Stimulated activated CD4-positive, alpha-beta T cell treated with anti-CD3 and anti-CD28 coated beads, TNF-alpha, amount 100 ng/mL, for 1 hour (primary cell): ENCODE measurements at places on chromosomes 11 and 22.

DNA sequence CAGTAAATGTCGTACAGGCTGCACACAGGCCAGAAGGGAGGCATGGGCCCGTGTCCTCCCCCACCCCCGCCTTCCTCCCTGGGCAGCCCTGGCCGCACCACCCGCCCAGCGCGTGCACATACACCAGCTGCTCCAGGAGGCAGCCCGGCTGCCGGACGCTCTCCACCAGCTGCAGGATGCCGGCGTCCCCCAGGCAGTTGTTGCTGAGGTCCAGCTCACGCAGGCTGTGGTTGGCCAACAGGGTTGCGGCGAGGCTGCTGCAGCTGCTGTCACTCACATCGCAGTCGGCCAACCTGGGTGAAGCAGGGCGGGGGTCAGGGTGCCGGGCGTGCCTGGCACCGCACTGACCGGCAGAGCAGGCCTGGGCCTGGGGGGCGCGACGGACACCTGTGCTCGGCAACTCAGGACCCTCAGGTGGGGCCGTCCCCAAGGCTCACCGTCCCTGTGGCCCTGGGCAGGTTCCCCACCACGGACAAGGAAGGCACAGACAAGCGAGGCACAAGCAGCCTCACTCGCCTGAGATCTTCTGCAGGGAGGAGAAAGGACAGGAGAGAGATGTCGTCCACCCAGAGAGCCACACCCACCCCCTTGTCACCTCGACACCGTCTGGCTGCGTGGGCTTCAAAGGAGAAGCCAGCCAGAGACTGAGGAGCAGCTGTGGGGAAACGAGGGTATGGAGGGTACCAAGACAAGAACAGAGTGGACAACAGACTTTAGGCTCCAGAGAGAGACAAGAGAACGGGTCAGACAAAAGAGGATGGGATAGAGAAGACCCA lies 12.1 kb downstream of the RNH1 start:
- DNase-seq, result no peak

DNA sequence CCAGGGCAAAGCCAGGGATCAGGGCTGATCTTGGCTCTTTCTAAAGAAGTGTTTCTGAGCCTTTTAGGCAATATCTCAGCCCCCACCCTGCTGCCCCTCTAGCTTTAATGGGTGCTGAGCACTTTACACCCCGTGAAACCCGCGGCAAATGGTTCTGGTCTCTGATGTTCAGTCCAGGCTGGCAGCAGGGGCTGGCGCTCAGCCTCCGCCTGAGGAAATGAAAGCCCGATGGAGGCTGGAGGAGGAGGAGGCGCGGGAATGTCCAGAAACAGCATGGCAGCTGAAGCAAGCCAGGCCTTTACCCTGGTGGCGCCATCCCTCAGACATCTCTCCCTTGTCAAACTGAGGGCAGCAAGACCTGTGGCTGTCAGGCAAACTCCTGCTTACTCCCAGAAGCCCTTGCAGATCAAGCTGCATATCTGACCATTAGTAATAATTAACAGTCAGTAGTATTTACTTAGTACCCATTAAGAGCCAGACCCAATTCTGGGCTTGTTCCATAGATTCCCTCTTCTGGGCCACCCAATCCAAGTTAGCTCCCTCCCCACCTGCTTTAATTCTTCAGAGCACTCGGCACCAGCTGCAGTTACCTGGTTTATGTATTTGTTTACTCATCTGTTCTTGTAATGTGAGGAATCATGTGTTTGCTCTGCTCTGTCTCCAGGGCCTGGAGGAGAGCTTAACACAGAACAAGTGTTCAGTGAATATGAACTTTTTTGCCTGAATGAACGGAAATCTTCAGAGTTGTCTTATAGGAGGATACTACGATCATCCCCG lies 15.0 kb upstream of the ALX4 start:
- no peak for DNase-seq

GRCh38 chr11:121070951-121071845 lies 29.8 kb upstream of the TECTA start:
- no peak for DNase-seq

- no peak for DNase-seq
Observed at GRCh38 chr11:126311401-126312291, 7.8 kb downstream of the DCPS start.

DNA sequence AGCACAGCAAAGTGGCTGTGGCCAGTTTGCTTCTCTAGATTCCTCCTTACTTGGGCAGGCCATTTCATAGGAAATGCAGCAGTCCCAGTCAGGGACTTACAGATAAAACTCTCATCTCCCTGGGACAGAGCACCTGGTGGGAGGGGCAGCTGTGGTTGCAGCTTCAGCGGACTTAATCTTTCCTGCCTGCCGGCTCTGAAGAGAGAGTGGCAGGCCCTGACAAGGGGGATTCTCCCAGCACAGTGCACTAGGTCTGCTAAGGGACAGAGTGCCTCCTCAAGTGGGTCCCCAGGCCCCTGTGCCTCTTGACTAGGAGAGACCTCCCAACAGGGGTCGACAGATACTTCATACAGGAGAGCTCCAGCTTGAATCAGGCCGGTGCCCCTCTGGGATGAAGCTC lies 1649.1 kb downstream of the LRRC4C start:
- no peak for DNase-seq

DNA sequence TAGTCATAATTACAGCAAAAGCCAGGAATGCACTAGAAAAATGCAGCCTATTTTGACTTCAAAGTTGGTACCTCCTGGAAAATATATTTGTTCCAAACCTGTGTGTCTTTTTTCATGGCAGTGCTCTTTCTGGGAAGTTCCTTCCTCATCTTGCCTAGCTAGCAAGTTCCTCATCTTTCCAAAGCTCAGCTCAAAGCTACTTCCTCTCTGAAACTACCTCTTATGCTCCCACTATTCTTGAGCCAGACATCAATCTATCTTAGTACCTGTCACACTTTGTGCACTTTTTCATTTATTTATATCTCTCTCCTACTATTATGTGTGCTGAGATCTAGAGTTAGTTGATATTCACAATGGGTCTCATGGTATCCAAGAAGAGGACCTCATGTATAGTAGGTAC lies 191.6 kb upstream of the CCDC90B start:
- DNase-seq, result no peak

DNA sequence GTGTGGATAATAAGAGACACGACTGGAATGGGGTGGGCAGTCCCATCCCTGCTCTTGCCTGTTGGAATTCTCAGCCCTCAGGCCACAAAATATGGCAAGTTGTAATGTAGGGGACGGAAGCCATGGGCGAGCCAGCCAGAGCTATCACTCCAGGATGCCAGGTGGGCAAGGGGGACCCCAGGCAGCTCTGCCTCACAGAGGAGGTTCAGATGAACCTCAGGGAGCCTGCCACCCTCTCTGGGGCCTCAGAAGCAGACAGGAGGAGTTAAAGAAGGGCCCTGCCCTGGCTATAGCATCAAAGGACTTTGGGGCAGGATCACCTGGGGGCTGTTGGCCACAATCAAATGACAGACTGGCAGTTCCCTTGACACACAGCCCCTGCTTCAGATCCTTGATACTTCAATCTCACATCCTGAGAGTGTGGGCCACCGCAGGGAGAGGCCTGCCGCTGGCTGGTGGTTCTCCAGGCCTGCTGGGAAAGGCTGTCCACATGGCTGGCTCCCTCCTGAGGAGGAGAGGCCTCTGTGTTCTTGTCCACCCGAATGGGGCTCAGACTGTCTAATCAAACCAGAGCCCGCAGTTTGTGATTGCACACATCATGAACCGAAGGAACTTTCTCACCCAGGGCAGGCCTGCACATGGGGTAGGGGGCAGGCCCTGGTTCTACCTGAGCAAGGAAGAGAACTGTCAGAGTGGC lies 31.4 kb downstream of the IGLL1 start:
- DNase-seq, result no peak

- no peak for DNase-seq
Observed at GRCh38 chr22:29331658-29332300, 16.3 kb upstream of the RASL10A start.

DNA sequence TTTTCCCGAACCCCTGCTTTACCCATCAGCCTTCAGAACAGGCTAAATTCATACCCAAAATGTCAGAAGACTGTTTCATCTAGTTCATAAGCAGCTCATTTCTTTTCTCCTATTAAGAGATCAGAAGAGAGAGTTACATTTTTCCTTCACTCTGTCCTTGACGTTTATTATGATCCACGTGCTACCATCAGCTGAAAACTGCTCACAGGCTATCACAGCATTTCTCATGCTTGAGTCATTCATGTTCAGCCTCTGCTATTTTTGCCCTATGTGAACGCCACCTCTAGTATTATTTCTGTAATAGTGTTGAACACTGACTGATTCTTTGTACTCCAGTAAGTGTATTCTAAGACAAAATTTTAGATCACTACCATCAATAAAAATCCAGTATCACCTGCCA lies 51.9 kb downstream of the SLC1A2 start:
- no peak for DNase-seq

GRCh38 chr11:105034813-105035620 lies at the start of gene CASP1:
CASP1 (minus strand) TSS chr11:105035144; CDS start chr11:105035113, 31 bp downstream.
- no peak for DNase-seq

DNA sequence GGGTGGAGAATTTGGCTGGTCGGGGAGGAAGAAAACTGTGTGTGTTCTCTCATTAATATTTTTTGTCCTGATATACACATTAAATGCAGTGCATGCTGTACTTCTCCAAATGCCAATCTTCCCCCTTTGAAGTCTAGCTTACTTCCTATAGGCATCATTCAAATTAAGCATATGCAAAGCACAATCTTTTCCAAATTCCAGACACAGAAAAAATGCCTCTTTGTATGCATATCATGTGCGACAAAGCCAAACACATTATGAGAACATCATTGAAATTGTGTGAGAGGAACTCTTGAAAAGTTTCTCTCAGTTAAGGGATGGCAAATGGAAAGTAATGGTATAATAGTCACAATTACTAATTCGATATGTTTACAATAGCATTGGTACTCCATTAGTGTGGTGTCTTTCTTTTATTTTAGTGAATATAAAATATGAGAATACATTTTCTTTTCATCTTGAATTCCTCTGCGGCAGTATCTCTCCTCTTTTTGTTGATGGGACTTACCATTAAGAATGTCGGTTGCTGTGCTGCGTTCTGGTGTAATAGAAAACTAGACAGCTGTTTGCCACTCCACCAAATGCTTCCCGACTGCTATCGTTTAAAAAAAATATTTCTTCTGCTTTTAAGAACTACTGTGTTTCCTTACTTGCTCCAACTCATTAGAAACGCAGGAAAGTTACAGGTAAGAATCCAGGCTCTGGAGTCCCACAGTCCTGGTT lies 19.3 kb upstream of the NRIP3 start:
- no peak for DNase-seq

GRCh38 chr11:8209208-8209807 lies 40.5 kb upstream of the RIC3 start:
- DNase-seq, result no peak

GRCh38 chr11:17703951-17704350 lies 15.4 kb upstream of the MYOD1 start:
- no peak for DNase-seq

DNA sequence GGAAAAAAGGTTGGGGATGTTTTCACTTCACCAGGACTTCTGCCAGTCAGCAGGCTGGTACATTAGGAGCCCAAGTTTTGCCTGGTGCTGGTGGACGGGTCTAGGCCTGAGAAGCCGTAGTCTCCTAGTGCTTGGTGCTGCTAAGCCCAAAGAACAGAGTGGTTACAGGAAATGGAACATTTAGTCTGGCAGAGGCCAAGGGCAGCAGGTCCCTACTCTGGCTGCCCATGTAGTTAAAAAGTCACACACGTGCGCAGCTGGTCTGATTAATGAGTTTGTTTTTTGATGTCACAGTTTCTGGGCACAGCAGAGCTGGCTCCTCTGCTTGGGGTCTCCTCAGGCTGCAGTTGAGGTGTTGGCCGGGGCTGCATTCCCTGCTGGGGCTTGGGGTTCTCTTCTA lies 20.6 kb downstream of the BCR start:
- DNase-seq, result no peak

DNA sequence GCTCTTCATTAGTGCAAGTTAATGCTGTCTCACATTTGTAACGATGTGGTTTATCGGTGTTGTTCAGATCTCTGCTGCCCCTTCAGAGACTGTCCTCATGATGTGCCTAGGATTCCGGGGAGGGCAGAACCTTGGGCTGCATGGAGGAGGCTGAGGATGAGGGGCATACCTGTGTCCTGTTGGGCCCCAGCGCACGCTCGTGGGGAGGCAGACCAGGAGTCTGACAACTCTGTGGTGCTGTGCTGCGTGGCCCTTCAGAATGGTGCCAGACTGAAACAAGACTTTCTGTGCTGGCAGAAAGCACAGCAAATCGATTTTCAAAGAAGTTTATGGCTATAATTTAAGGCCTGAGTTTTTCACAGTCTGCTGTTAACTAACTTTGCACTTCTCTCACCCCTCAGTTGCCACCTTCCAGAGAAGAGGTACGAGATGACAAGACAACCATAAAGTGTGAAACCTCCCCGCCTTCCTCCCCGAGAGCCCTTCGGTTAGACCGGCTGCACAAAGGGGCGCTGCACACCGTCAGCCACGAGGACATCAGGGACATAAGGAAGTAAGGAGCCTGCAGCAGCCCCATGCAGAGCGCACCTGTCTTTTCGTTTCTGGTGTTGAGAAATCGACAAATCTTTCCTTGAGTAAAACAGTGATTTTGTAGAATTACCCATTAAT lies 44.3 kb upstream of the CTTN start:
- no peak for DNase-seq

GRCh38 chr11:18526130-18526520 lies 617 bp downstream of the TSG101 start:
- DNase-seq, result no peak

- DNase-seq, result no peak
Observed at GRCh38 chr11:35579557-35580396, 38.5 kb upstream of the FJX1 start.

DNA sequence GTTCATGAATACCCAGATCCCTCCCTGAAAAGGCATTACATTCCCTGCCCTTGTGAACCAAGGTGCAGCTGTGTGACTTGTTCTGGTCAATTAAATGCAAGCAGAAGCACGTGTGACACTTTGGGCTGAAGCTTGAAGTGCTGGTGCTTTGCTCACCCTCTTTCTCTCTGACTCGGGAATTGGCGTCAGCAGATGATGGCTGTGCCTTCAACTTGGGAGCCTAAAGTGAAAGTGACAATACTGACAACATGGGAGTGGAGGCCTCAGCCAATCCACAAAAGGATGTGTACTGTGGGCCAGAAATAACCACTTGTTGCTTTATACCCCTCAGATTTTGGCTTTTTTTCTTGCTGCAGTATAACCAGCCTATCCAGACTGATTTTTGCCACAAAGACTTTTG lies 148.3 kb upstream of the THY1 start:
- no peak for DNase-seq

DNA sequence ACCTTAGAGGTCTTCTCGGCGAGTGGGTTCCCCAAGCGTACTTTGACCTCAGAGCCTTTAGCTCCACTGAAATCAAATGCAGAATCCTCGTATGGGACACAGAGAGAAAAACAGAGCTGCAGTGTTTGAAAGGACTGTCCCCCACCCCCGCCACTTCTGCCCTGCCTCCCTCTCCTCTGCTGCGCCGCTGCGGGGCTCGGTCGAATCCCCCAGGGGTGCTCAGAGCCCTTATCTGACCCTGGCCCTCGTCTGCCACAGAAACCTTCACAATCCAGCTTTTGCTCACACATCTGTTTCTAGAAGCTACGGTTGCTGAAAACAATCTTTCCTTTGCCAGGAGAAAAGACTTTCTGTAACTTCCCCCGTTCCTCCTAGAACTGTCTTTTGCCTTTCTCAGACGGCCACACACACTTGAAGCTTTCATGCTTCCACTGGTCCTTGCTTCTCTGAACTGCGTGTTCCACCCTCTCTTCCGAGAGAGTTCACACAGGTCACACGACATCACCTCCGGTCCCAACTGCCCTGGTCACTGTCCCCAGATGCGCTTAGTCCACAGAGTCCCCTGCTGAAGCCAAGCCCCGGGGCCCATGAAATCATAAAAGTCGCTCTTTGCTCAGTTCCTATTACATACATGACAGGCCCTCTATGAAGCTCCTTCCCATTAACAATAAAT lies 3.7 kb downstream of the SMIM35 start:
- DNase-seq, result no peak
